PC-9 (cell line): ENCODE measurements at places on chromosomes 5 and 9. TPM values are rescaled to one million over a fixed set of nuclear protein-coding genes. Genes with fewer than 3 reads are reported as not detected.

The RNF183 gene
- total RNA-seq: 0.92 and 2.3 TPM in 2 replicates

DNA sequence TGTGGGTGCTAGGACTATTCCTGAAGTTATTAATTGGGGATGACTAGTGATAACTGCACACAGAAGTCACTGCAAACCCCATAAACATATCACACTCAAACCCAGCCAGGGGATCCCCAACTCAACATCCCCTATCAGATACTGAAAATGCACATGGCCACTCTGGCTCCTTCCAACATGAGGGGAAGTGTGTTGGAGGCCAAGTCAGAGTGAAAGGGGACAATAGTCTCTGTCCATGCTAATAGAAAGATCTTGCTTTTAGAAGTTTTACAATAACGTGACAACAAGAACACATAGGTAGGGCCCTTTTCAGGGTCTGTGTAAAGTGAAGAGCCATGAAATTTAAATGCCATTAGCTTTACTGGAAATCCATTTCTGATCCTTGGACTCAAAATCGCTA, 98.8 kb upstream of the SEMA6A start:
- no peak for DNase-seq

- no peak for DNase-seq
Measured at GRCh38 chr9:123343443-123344191, 12.4 kb upstream of the CRB2 start.

The AIF1L gene
- 85.2 and 87.3 TPM in 2 replicates for total RNA-seq

DNA sequence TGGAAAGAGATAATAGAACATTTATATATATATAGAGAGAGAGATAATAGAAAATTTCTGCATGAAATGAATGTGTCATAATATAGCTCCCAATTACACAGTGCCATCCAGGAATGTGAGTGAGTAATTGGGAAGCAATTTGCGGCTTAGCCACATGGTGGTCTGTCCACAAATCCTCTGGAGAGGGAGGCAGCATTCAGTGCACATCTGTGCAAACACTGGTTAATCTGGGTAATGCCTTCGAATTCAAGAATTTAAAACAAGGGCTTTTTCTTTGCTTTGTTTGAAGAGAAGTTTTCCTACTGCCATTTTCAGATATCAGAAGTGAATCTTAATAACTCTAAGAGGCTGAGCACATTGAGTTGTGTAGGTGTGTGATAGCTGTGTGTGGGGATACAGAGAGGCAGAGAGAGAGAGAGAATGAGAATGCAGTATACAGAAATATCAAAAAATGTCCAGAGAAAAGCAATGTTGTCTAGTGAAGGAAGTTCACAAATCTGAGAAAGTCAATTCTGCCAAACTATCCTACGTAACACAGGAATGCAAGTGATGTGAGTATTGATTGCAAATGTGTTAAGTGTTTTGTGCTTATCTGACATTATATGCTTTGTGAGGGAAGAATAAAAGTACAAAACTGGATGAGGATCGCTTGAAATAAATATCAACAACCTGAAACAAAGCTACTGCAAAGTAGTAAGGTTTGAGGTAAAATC, 134.6 kb downstream of the EDIL3 start:
- DNase-seq: no peak

GRCh38 chr5:169758886-169759285, 121.8 kb downstream of the DOCK2 start:
- no peak for DNase-seq

DNA sequence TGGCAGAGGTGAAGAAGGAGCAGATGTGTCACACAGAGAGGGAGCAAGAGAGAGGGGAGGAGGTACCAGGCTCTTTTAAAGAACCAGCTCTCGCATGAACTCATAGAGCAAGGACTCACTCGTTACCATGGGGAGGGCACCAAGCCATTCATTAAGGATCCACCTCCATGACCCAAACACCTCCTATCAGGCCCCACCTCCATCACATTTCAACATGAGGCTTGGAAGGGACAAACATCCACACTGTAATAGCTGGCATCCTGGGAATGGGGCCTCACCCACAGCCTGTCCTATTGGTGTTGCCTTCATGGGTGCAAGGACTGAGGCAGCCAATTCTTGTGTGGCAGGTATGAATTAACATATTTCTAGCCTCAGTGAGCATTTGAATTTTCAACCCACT, 11.6 kb upstream of the TNFAIP8 start:
- DNase-seq: no peak
